Neural crest cell (in vitro differentiated cells): ENCODE measurements at places on chromosomes 5 and 9.

DNA sequence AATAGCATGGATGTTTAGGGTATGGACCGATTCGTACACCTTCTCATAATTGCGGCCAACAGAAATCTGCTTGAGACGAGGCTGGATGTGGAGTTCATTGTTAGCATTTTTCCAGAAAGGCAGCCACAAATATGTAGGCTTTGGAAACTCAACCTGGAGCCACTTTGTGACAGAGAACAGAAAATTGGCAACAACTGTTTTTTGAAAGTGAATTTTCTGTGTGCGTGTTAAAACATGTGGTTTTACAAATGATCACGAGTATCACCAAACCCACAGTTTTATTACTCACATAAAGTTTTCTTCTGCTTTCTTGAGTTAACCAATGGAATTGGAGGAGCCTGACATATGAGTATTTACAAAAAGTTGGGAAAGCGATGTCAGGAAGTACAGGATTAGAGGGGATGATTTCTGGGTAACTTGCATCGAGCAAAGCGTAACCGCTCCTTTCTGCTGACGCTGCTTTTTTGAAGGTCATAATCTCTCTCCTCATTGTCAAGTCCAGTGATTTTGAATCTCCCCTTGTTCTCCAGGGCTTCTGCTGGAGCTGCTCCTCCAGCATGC lies 138.5 kb upstream of the TAF11L2 start:
- H3K27ac ChIP-seq = no peak overlapping the region
- H3K4me1 ChIP-seq = no peaks in the 10 kb centered on the region
- DNase-seq = no peak
- H3K27me3 ChIP-seq = no peaks in the 10 kb centered on the region
- H3K36me3 ChIP-seq = no peaks in the 10 kb centered on the region
- H3K4me3 ChIP-seq = no peak overlapping the region

DNA sequence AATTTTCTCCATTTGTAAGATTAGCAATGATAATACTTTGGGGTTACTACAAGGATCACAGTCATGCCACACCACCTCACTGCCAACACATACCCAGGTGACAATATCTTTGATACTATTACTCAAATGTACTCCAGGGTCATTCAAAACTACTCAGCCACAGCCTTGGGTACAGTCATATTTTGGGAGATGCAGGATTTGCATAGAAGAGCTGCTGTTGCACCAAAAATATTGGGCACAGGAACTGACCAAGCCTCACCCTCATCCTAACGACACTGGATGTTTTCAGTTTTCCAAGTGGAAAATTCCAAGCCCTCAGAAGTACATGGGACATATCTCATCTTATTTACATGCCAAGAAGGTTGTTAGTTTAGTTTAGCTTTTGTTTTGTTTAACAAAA lies 120.9 kb upstream of the C6 start:
- peaks cover 25% of the 10 kb centered on the region for H3K4me1 ChIP-seq
- DNase-seq = no peak
- H3K27me3 ChIP-seq = no peaks in the 10 kb centered on the region

GRCh38 chr5:137642091-137642490 lies 93.8 kb downstream of the KLHL3 start:
- H3K36me3 ChIP-seq = peaks cover 18% of the 10 kb centered on the region
- no peak overlapping the region for H3K27ac ChIP-seq
- H3K4me3 ChIP-seq = no peak overlapping the region
- no peaks in the 10 kb centered on the region for H3K27me3 ChIP-seq
- no peaks in the 10 kb centered on the region for H3K4me1 ChIP-seq
- DNase-seq = no peak

GRCh38 chr5:129461711-129462332 lies 1.7 kb downstream of the ADAMTS19 start:
- H3K4me1 ChIP-seq = peaks cover 26% of the 10 kb centered on the region
- H3K4me3 ChIP-seq = peak overlapping the region; percentile 90
- H3K27ac ChIP-seq = no peak overlapping the region
- no peaks in the 10 kb centered on the region for H3K36me3 ChIP-seq
- H3K27me3 ChIP-seq = peaks cover 59% of the 10 kb centered on the region

- DNase-seq = no peak
- H3K27ac ChIP-seq = no peak overlapping the region
- peaks cover 2% of the 10 kb centered on the region for H3K4me1 ChIP-seq
- H3K36me3 ChIP-seq = no peaks in the 10 kb centered on the region
- no peaks in the 10 kb centered on the region for H3K27me3 ChIP-seq
Observed at GRCh38 chr9:110835859-110836271, 167.3 kb downstream of the MUSK start.

GRCh38 chr5:153919161-153919560 lies 119.5 kb downstream of the FAM114A2 start:
- no peaks in the 10 kb centered on the region for H3K36me3 ChIP-seq
- no peak overlapping the region for H3K4me3 ChIP-seq
- no peak for DNase-seq
- no peaks in the 10 kb centered on the region for H3K4me1 ChIP-seq
- no peak overlapping the region for H3K27ac ChIP-seq

DNA sequence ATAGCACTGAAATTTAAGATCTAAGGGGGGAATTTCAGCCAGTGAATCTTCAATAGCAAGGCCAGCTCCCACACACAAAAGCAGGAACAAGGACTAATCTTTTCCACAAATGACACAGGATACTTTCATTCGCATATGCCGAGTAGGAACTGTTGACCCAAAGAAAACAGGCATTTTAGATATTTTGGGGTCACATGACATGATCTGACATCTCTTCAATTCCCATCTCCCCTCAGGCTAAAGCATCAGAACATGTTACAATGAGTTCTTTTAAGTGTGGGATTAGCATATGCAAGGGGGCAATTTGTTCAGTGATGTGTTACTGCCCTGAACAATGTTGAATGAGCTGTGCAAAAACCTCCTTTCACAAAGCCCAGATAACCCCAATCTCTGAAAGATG lies 68.2 kb downstream of the TLE1 start:
- no peak for DNase-seq
- H3K4me1 ChIP-seq = peaks cover 62% of the 10 kb centered on the region

GRCh38 chr9:134445000-134445399 lies 118.7 kb downstream of the RXRA start:
- H3K4me3 ChIP-seq = no peak overlapping the region
- peaks cover 12% of the 10 kb centered on the region for H3K27me3 ChIP-seq
- peaks cover 4% of the 10 kb centered on the region for H3K36me3 ChIP-seq
